GM12878 (cell line): ENCODE measurements at places on chromosomes 7 and 10.

DNA sequence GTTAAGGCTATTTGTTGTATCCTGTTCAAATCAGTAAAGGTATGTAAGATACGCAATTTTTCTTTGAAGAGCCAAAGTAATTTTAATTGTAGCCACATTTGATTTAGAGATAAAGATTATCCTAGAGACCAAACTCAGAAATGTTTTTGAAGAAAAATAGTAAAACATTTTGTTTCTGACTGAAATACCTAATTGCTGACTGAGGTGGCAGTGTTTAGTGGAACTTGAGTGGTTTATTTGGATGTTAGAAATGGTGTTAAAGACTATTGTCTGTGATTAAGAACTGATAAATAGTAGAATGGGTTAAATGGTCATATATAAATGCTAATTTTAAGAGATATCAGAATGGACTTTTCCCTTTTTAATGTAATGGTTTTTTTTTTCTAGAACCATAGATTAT lies 15.3 kb downstream of the EDRF1 start:
- DNase-seq = no peak

- DNase-seq = no peak
Measured at GRCh38 chr7:157890921-157891401, 554.2 kb downstream of the DNAJB6 start.

DNA sequence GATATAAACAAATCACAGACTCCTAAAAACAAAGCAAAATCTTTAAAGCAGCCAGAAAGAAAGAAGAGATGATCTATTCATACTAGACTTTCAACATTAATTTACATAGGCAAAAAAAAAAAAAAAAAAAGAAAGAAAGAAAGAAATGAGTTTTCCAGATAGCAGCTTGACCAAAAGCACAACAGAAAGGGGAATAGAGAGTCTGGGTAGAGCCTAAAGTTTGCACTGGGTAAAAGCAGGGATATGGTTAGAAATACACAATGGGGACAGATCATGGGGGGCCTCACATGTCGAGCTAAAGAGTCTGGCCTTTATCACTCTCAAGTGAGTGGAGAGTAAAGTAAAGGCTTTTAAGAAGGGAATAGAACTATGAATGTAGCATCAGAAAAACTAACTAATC lies 169.8 kb downstream of the SGMS1 start:
- no peak for DNase-seq

GRCh38 chr10:75401569-75402485 lies at the start of gene ZNF503:
TSS of gene ZNF503 (minus strand) at chr10:75401764. CDS start at chr10:75401419, 345 bp downstream.
- peak; percentile 27 for DNase-seq

DNA sequence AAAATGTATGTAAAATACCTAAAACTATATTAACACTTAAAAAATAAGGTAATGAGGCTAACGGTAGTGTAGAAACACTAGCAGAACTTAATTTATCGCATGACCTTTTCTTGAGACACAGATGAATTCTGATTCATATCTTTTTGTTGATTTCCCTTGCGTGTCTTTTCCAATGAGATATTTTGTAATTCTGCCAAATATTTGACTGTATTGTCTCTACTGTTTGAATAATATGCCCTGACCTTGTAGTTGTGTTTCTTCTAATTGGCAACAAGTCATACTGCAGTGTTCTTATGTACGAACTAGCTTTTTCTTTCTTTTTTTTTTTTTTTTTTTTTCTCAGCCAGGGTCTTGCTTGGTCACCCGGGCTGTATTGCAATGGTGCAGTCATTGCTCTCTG lies 9.2 kb upstream of the ABCB1 start:
- no peak for DNase-seq

DNA sequence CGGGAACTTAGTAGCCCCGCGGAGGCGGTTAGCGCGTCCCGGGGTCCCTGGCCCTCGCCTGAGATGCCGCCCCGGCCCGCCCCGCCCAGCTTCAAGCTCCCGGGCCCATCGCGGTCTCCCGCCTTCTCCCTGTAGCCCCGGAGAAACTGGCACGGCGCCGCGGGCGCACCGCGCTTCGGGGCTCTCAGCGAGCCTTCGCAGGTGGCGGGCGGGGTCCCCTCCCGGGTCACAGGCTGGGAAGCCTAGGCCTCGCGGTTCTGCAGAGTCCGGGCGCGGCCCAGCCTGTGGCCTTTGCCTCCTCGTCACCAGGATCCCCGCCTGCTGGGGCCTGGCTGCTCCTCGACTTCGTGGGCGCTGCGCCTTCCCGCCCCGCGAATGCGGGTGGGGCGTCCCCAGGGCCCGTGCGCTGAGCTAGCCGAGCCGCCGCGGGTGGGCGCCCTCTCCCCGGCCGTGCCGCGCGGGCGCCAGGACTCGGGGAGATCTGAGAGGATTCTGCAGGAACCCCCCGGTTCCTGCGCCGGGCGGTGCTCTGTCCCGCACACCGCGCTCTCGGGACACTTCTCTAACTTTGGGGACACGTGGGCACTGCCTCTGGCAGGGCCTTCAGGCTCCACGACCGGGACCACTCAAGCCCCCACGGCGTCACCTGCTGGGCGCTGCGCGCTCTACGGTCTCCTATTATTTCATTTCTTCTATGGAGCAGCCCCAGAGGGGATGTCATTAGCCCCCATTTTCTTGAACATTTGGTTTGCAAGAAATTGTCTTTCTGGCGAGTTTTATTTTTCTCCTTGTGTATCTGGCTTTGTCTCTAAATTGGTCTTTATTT lies 682 bp upstream of the RGS10 start:
- no peak for DNase-seq

DNA sequence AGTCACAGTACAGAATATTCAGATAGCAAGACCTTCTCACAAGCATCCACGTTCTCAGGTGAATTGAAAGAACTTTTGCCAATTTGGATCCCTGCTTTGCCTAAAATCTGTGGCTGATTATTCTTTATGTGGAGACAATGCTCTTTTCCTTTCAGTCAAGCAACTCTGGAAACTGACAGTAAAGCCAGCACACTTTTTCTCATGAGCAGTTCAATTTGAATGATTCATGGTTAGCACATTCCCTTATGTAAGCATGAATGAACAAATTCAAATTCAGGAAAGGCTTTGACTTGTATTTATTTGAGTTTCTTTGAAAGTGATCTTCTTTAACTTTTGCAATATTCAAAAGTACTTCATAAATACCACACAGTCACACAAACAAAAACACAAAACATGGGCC lies 57.6 kb downstream of the MEOX2 start:
- DNase-seq = no peak

DNA sequence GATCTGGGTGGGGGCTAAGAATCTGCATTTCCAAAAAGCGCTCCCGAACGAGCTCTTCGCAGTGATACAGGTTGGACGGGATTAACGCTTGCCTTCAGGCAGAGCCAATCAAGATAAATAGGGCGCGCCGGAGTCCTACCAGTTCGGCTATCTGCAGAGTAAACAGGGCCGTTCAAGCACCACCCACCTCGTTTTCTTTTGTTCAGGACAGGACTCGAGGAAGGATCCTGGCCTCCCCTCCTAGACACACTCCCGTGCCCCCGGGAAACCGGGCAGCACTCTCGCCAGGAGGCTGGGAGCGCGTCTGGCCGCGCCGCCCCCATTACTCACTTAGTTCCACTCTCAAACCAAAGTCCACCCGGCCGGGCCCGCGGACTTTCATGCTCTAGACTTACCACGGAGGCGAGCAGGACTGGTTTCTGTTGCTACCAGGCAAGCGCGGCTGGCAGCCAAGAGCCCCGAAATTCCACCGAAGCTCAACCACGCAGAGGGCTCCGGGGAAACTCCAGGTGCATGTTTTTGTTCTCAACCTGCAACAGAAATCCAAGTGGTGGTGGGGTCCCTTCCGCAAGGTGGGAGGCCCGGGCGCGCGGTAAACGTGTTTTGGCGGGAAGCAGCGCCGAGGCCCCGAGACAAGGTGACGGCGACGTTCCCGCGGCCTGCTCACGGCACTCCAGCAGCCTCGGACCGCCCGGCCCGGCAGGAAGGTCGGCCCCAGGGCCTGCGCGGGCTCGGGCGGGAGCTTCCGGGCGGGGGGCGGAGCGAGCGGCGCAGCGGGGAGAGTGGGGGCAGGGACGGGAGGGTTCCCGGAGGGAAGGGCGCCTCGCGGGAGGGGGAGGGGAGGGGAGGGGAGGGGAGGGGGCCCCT lies 12.7 kb downstream of the HNRNPF start:
- no peak for DNase-seq

- no peak for DNase-seq
Measured at GRCh38 chr10:10564081-10564794, 453.4 kb upstream of the CELF2 start.

DNA sequence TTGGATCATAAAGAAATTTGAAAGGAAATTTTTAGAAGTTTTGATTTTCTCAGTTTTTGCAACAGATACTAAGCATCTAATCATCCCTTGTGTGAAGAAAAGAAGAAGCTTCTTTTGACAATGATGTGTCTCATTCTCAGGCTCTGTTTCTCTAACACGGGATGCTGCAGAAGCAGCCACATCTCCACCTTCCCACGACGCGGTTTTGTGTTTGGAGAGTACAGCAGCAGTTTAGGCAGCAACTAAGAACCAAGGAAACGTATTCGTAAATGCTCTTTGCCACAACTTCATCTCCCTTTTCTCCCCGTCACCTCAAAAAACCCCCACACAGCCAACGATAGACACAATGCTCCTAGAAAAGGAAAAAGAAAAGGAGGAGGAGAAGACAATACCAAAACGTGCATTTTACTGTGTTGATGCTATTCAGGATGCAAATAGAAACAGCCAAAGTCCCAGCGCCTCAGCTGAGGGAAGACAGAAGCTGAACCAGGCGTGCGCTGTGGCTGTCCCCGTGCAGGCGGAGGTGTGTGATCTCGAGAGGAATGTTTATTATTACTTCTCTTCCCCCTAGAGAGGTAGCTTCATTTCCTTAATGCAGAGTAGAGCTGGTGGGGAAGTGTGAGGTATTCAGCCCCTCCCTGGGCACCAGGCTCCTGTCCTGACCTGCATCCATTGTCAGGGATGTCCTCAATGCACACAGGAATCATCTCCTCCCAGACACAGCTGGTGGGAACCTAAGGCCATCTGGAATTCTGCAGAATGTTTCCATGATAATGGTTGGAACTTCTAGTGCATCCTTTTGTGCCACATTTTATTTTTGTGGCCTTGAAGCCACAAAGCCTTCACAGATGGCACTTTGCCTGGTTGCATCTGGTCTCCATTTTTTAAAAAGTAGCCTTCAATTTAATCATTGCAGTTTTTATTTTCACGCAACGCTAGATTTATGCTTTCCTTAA lies 174.6 kb upstream of the KLF6 start:
- no peak for DNase-seq

DNA sequence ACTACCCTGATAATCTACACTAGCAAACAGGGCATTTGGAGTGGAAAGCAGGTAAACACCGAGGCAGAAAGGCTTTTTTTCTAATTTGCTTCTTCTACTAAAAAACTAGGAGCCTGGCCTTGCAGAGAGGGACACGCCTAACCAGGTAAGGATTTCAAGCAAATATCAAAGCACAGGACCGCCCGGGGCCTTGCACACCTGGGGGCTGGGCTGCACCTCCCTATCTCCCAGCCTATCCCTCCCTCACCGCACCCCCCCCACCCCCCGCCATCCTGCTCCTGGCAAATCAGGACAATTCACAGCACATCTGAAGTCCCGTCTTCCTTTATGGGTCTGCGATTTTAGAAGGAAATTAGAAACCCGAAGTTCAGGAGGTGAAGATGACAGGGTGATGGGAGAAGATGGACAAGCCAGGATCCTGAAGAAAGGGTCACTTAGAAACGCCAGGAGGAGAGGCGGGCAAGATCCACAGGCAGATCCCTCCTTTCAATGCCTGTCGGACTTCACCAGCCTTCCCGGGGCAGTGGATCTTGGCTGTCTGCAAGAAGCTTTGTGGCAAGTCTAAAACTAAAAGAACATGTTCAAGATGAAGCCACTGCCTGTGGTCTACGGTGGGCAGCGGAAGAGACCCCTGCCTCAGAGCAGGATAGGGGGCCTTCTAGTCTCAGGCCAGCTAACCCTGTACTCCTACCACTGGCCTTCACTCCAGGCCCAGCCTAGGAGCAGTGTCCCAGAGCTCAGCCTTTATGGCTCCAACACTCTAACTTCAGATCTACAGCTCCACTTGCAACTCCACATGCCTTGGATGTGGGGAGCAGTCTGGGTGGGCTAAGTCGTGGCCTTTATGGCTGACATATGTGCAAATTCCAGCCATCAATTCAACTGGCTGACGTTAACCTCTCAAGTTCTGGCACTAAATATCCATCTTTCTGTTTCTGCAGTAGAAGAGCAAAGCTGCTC lies 43.9 kb downstream of the TNS3 start:
- DNase-seq = no peak

DNA sequence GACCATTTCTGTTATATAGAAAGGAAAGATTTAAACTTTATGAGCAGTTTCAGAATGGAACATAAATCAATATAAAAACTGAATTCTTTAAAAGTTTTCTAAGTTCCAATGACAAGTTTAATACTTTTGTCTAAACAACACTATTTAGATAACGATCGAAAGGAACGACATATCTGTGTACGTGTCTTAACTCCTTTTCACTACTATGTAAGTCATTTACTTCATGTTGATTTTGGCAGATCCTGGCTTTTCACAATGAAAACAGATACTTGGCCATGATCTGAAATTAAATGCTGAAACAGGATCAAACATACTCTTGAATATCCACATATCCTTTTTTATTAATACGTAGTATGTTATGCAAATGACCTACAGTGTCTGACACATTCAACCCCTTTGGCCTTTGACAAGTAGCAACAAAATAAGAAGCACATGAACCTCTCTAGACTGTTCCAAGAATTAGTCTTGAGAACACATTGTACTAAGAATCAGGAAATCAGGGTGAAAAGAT lies 41.9 kb downstream of the RNLS start:
- DNase-seq = no peak

- DNase-seq = no peak
Measured at GRCh38 chr10:94010886-94011285, 17.2 kb downstream of the PLCE1 start.

GRCh38 chr7:151807846-151808245 lies 69.1 kb downstream of the PRKAG2 start:
- no peak for DNase-seq

DNA sequence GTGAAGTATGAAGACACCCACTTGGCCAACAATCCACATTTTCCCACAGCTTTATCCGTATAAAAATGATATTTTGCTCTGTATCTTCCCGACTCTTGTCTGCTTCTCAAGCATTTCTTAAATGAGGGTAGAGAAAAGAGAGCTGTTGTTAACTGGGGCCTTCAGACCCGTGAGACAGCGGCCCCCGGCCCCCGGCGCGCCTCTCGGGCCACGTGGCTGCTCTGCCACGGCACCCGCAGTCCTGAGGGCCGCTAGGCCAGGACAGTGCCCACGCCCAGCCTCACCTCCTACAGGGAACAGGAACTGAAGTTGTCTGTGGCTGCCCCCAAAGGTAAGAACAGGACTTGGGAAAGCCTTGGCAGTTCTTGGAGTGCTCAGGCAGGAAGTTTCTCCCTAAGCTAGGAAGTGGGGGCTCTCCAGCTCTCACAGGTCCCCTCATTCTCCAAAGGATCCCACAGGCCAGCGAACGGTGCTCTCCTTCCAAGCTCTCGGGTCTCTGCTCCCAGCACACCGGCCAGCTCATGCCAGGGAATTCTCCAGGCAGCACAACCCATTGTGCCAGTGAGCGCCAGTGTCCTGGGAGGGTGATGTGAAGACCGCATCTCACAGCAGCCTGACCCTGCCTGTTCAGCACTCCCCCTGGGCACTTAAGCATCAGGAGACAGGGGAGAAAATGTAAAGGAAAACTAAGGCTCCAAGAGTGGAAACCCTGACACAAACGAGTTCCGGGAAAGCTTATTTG lies 230.3 kb upstream of the PFKP start:
- no peak for DNase-seq
